ENCODE measurements at places on chromosomes 4 and X.
A peak's percentile ranks its signal among the peaks of the same experiment; 100 is the strongest.

DNA sequence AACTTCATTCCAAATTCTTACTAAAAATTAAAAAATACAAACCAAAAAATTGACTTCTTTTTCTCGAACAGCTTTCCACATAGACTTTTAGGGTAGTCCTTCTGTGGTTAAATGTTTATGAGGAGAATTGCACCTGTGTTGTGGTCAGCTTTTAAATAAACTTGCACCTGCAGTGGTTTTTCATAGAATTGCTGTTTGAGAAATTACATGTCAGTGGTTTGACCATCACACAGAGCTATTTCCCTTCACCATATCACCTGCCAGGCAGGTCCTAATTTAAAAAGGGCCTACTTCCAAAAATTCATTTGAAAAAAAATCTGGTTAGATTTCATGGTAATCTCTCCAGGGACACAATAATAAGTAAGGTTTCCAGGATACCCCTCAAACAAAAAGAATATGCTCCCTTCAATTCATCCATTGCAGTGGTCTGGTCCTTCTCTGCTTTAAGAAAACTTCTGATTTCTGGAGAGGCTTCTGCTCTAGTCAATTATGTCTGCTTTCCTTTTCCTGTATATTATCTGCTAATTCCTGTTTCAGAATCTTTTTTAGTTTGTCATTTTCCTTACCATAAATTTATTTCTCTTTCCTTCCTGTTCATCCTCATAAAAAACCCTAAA is 9.8 kb upstream of the UTP3 start:
- DNase-seq = no peak

- peak; percentile 46 for DNase-seq
Measured at GRCh38 chr4:94504545-94504944, 52.8 kb downstream of the PDLIM5 start.

DNA sequence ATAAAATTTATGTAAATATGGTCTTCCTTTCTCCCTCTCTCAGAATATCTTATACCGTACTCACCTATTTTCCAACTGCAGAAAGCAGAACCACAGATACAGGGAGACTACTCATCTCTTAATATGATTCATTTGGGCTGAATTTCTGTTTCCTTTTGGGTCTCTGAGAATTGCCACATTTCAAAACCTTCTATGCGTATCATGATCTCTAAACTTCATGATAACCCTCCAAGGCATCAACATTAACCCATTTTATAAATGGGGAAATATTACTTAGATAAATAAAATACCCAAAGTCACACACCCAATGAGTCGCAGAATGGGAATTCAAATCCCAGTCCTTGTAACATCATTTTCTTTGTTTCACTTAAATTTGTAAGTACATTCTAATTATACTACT is 16.6 kb upstream of the PRDM8 start:
- no peak for DNase-seq

- DNase-seq = no peak
Measured at GRCh38 chrX:109830704-109831206, 97.7 kb upstream of the ACSL4 start.

GRCh38 chr4:40322811-40323210 is 12.3 kb upstream of the CHRNA9 start:
- no peak for DNase-seq

DNA sequence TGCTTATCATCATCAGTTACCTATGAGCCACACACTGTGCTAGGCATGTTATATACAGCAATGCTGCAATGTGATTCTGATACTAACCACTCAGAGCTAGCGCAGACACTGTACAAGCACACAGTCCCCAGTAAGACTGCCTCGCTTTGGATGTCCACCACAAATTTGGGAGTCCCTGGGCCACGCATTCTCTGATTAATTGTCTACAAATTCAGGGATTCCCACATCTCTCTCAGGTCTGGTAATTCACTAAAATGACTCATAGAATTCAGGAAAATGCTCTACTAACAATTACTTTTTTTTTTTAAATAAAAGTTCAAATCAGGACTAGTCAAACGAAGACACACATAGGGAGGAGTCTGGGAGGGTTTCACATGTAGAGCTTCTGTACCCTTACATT is 652.1 kb upstream of the AADAT start:
- DNase-seq = no peak

- no peak for DNase-seq
Measured at GRCh38 chr4:127364397-127364796, 268.4 kb upstream of the INTU start.

DNA sequence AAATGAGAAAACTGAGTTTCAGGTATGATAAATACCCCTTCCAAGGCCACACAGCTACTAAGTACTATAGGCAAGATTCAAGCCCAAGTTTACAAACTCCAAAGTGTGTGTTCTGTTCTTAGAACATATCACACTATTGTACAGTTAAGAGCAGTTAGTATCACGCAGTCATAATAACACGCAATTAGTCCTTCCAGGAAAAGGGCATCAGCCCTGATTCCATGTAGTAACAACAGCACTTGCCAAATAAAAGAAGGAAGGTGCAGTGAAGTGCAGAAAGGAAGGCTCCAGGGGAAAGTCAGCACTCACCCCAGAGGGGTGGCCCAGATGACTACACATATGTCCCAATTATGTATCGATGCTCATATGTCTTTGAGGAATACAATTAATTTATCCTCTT is 4.4 kb downstream of the TASL start:
- no peak for DNase-seq

- no peak for DNase-seq
Measured at GRCh38 chrX:97597954-97598353, 714.2 kb downstream of the RPA4 start.

DNA sequence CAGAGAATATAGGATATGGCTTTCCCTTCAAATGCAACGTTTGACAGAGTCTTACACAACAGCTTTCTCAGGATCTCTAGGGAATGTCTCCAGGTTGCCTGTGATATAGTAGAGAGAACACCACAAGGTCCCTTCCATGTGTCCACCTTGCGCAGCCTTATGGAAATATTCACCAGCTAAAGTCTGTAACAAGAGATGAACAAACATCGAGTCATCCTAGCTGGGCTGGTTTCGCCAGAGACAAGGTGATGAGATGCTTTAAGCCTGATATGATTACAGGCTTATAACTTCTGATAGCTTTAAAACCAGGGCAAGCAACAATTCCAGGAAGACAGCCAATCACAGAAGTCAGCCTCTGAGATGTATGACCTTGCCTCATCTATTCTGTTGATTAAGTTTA is 83.8 kb downstream of the SEL1L3 start:
- no peak for DNase-seq

DNA sequence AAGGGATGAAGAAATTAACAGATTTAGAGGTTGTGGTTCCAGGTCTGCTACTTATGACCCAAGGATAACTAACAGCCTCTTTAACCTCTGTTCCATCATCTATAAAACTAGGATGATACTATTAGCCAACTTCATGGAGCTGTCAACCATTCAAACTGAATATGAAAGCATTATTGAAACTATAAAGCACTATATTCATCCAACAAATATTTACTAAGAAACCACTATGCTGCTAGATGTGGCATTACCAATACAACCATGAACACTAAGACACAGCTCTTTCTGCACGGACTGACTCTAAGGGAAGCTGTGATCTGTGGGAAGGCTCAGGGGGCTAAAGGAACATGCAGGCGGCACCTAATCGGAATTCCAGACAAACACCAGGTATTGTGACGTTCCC is 66.0 kb downstream of the APBB2 start:
- DNase-seq = no peak

DNA sequence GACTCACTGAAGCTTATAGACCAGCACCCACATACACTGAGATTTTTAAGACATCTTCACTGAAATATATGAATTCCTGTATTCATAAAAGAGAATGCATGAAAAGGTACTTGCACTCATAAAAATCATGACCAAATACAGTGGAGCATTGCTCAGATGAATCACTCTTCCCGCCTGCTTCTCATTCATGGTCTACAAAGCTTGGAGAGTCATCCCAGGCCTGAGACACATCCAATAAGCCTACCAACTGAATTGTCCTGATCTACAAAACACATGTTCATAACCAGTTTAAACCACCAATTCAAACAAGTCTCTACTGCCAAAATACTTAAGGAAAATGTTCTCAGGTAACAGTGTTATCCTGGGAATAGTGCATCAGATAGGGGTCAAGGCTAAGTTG is 38.1 kb downstream of the PROM1 start:
- no peak for DNase-seq

DNA sequence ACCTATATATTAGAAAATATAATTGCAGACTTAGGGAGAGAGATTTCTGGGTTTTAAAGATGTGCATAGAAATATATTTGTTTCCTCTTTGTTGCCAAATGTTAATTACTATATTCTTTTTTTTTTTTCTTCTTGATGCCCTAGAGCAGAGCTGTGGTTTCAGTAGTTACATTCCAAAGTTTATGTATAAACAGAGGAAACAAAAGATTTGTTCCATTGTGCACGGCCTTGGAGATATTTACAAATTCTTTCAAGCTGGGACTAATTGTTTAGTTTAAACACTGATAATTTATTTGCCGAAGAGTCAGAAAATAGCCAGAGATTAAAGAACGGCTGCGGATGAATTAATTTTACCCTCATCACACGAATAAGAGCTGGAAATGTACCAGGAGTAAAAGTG is 85.1 kb downstream of the USP46 start:
- DNase-seq = no peak

DNA sequence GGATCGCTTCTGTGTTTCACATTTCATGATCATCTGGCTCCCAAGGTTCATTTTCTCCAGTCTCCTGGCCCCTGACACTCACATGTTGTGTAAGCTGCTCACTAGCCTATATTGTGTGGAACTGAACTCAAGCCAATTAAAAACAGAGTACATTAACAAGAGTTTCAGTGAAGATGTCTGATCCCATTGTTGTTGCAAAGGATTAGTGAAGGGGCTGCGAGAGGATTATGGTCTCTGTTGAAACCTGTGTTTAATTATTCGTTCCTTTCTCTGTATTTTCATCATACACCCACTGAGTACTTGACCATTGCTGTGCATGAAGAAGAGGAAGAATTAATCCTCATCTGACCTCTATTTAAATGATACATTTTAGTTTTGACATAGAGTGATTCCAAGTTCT is 54.7 kb downstream of the AFF2 start:
- DNase-seq = no peak

GRCh38 chr4:15240764-15241163 is 187.1 kb upstream of the C1QTNF7 start:
- no peak for DNase-seq

Data from fibroblast of the conjunctiva (primary cell).